HFF-Myc (cell line): ENCODE measurements at places on chromosomes 12 and 14.

DNA sequence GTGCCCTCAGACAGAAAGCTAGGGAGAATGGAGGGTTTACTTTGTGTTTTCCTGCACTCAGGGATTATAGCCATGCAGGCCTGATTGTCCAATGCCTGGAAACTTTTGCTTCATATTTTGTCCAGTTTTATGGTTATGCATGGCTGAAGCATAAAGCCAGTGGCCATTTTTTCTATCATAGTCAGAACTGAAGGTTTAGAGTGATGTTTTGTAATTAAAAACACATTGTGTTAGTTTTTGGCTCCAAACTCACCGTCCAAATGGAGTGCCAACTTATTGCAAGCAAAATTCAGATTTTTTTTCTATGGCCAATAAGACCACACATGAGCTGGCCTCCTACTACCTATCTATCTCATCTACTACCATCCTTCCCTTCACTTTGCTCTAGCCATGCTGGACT, 40.2 kb upstream of the ATP2B1 start:
- no peak for DNase-seq

DNA sequence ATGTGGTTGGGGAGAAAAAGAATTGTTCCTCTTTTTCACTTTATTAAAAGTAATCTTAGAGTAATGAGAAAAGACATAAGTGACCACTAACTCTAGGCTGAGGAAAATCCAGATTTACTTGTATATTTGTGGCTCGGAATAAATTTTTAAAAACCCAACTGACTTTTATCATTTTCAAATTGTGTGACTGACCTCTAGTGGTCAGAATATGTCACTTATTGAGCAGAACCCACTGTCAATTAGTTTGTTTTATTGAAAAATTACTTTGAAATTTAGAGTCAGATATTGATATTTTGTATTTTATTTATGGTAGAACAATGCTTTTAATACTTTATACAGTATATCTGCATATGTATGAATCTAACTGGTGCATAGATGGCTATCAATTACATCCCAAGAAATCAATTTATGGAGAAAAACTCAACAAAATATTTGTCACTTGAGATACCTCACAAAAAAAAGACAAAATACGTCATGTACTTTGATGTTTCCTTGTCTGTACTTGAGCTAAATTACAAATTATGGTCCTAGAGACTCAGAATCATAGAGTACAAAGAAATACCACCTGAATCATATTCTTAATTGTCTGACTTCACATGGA, 229.4 kb downstream of the CNTN1 start:
- DNase-seq: peak; percentile 1

GRCh38 chr14:81669308-81669707, 135.7 kb upstream of the SEL1L start:
- DNase-seq: no peak

- DNase-seq: no peak
These were observed 13.1 kb upstream of the LGR5 start for GRCh38 chr12:71426300-71427047.

DNA sequence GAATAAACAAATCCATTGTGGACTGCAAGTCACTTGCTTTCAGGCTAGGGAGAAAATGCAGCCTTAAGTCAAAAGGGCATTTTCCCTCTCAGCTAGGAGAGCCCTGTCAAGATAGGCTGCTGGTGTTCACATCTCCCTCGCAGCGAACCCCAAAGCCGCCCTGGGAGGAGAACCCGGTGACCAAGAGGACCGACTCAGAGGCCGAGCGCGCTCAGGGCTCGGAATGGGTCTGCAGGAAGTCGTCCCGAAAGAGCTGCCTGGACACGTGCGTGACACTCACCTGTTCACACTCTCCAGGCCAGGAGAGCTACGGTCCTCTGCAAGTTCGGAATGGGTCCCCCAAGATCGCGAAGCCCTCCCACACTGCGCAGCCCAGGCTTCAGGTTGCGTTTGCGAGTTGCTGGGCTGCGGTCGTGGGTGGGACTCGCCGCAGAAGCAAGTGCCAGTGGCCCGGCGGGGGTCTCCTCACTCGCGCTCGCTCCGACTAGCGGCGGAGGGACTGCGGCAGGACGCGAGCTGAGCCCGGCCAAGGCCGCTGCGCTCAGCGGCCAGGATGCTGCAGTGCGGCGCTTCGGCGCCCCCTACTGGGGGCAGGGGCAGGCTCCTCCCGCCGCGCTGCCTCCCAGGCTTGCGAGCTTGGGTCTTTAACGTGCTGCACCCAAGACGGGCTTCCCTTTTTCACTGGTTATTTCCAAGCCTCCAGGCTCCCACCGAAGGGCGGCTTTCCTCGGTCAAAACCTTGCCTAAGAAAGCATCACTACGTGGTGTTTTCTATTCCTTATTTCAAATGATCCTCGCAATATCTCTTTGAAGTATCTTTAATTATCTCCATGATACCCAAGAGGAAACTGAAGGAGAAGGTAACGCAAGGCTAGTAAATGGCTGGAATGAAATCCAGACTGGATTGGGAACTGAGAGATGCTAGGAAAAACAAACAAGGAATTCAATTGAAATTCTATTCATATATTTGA, at the start of gene RERG:
RERG (minus strand) TSS at position 503 of the 971 bp plus-strand sequence. CDS start 3,928 bp downstream, outside the sequence.
- DNase-seq: peak; percentile 20

DNA sequence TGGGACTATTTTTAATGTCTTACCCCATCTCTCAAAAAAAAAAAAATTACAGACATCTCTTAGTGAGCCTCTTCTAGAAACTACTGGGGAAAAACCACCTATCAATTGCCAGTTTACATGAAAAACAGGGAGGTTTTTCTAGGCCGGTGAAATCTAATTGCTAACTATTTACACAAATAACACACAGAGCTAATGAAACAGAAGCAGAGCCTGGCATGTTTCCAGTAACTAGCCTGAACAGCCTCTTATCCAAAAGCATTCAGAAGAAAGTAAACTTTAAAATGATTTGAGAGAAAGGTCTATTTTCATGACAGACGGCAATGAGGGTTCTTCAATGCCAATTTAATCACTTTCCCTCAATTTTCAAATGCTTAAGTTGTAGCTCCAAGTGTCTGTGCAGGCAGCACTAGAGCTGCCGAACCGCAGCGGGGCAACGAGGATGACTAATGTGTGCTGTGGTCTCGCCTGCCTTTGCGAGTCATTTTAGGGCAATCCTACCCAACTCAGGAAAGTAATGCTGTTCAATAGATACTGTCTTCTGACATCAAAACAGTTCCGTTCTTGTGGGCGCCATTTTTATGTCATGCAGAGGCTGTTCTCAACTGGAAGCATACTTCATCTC, 84.6 kb downstream of the SETD3 start:
- no peak for DNase-seq
